Smooth muscle cell of the brain vasculature (primary cell): ENCODE measurements at places on chromosomes 5 and 9.

GRCh38 chr9:72509635-72510034, 11.8 kb upstream of the TMC1 start:
- DNase-seq = no peak

- no peak for DNase-seq
These were observed 11.0 kb downstream of the IGFBPL1 start for GRCh38 chr9:38413283-38413682.

GRCh38 chr9:132518626-132519025, 63.8 kb upstream of the BARHL1 start:
- DNase-seq = no peak

GRCh38 chr9:131161585-131161984, 36.2 kb downstream of the NUP214 start:
- DNase-seq = no peak

DNA sequence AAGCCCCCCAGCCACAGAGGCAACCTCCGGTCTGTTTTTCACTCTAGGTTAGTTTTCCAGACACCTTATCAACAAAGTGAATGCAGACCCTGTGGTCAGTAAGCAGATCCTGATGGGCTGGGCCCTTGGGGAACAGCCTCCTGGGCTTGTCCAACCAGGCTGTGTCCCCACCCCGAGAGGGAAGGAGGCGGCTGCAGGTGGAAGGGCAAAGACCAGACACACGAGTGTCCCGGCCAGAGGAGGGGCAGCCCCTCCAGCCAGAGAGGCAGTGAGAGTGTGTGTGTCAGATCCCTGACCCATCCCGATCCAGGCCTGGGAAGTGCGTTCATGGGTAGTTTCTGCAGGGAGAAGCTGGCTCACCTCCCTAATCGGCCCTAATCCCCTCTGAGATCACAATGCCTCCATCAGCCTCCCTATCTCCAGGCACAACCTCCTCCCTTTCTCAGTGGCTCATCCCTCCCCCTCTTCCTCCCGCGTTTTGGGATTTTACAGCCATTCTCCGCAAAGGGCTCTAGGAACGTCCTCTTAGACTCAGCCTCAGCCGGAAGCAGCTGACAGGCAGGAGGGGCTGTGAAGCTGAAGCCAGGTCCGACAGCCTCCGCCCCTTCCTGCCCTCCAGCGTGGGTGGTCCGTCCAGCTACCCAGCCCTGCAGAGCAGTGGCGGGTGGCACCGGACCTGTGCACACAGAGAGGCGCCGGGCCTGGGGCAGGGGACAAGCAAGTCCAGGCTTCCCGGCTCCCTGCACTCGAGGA, 9.7 kb downstream of the SLC12A7 start:
- no peak for DNase-seq
